ENCODE measurements at places on chromosomes 1 and 21.

DNA sequence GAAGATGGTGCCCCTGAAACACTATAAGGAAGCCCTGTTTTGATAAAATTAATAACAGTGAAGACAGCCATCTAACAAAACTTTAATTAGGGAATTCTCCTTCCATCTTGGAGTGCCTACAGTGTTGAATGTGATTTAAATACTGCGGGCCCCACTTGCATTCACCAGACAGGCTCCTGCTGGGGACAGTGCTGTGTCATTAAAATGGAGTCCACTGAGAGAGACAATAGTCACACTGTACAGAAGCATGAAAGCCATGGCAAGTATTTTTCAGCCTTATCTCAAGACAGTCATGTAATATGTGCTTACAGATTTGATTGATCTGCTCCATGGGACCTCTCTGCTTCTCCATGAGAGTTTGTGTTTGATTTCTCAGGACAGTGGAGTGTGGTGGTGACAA, 29.7 kb upstream of the ZBTB18 start:
- DNase-seq, result no peak

GRCh38 chr1:168297019-168297730, 16.5 kb downstream of the TBX19 start:
- DNase-seq, result no peak

GRCh38 chr1:229758101-229759036, 132.3 kb downstream of the URB2 start:
- no peak for DNase-seq

- DNase-seq, result no peak
Observed at GRCh38 chr21:37811711-37812110, 104.5 kb downstream of the KCNJ6 start.

- DNase-seq, result no peak
Observed at GRCh38 chr21:32336711-32337110, 38.1 kb downstream of the MRAP start.

Measured in CD4-positive, CD25-positive, alpha-beta regulatory T cell (primary cell).